ENCODE measurements at places on chromosomes 7 and 10.

DNA sequence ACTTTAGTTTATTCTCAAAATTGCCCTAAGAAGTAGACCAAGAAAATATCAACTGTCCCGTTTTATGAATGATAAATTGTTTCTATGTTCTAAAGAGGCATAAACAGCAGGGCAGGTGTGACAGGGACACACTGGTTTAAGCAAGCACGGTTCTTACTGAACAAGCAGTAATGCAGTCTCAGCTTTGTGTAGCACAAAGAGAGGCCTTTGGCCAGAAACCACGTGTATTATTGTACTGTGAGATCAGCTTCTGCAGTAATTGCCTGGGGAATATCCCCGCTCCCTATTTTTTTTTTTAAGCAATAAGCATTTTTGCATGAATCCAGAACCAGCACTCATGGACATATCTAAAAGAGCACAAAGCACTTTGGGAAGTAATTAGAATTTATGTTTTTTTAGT lies 255.4 kb downstream of the WDR11 start:
- DNase-seq = no peak

DNA sequence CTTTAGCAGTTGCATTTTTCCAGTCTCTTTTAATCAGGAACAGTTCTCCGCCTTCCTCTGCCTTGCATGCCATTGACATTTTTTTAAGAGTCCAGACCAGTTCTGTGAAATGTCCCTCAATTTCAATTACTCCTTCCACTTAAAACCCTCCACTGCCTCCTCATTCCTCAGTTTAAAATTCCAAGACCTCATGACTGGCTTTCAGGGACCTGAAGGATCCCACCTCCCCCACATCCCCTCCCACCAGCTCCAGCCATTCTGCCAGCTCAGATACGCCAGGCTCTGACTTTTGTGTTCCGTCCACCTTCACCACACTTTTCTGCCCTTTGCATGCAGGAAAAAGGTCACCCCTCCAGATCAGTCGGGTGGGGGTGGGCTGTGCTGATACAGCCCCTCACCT lies 8.7 kb downstream of the TNRC18 start:
- no peak for DNase-seq

DNA sequence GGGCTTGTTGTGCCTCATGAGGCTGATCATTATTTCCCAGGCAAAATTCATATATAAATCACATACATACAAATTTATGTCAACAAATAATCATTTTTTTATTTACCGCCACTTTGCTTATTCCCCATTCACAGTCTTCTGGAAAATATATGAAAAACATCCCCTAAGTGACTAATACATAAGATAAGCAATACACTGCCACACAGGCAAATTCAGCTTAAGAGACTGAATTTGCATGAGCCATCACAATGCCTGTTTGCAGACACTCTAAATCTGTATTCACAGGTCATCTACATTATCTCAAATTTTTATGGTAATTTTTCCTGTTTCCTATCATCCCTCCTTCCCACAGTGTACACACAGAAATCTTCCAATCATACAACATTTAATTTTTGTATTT lies 13.2 kb downstream of the OSBPL3 start:
- no peak for DNase-seq

DNA sequence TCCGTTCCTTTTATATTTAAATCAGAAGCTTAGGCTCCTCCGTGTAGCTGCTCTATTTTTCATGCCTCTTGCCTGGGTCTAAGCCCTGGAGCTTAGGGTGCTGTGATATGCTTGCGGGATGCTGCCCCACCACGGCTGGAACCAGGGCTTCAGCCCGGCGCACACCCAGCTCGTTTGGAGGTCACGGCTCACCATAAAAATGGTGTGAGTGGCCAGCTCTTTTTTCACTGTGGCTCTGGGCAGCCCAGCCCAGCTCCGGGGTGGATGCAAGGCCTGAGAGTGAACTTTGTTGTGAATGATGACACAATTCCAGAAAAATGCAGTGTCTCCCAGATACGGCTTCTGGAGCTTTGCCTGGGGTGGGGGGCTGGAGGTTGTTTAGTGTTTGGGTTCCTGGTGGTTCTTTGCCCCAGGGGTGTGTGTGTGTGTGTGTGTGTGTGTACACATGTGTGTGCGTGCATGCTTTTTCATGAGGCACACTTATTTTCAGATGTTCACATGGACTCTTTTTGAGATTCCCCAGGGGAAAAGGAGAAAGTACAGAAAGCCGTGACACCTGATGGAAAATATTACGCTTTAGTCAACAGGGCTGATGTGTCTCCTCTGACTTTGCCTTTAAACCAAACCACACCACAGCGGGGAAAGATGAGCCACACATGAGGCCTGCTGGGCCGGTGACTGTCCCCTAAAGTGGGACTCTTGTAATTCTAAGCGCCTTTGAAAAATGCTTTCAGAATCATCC lies 46.2 kb downstream of the GRK5 start:
- DNase-seq = peak; percentile 24

GRCh38 chr7:63080406-63080805 lies 918.2 kb upstream of the ZNF722 start:
- DNase-seq = no peak

GRCh38 chr7:114086914-114087652 lies 168.3 kb upstream of the PPP1R3A start:
- DNase-seq = no peak

DNA sequence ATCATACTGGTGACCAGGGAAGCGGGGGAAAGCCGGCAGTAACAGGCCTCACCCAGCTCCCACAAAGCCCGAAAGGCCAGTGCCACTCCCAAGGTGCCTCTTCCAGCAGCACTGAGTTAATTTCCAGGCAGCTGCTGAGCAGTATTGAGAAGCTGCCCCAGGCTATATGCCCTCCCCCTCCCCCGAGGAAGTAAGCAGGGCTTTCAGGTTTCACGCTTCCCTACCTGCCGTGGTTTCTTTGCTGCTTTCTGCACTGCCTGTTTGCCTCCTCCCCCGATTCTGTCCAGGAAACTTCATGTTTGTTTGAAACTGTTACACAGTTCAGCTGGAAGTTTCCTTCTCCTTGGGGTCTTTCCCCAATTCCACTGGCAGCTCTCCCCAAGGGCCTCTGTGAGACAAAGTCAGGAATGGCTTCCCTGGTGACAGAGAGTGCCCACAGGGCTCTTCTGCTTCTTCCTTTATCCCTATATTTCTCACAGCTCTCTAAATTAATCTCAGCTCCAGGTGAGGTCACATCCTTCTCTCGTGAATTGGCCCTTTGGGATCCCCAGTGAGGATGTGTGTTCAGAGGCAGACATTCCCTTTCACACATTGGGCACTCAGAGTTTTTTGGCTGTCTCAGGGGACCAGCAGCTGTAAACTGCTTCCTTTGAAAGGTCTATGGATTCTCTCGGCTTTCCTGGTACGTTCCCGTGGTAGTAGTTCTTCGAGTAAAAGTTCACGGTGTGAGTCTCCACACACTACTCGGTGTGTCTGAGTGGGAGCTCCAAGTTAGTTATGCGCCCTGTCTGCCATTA lies 19.4 kb downstream of the C1GALT1 start:
- peak; percentile 16 for DNase-seq

DNA sequence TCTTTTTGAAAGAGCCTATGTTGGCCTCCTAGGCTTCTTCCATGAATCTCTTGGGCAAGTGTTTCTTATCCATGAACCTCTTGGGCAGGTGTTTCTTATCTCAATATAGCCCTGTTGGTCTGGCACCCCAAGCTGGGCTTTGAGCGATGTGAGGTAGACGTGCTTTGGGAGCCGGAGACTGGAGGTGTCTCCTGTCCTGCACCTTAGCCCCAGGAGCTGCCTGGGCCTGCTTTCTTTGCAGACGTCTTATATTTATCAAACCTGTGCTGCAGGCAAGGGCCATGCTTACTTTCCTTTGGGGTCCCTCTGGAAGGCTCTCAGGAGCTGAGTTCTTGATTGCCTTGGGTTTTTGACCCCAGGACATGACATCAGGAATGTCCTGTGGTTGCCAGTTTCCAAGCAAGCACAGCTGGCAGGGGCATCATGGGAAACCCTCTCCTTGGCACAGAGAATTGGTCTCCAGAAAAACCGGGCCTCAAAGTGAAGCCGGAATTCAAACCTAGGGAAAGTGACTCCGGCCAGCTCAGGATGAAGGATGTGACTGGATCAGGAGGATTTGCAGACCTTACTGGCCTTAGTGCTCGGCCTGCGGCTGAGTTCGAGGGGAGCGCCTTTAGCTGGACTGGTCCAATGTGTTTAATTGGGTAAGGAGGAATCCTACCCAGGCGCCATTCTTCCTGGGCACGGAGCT lies 2.8 kb downstream of the JAKMIP3 start:
- no peak for DNase-seq

DNA sequence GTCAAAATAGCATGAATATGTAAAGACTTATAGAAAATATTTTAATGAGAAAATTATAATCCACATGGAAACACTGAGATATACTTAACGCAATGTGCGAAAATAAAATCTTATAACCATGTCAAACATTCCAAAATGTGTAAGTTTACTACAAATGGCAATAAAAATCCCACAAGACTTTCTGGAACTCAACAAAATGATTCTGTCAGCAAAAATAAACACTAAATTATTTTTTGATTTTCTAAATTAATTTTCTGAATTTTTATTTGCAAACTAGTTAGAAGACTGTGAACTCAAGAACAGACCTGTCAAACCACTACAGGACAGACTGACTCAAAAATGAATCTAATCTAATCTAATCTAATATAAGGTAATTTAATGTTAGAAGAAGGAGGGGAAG lies 160.8 kb upstream of the KCTD7 start:
- DNase-seq = no peak

- DNase-seq = no peak
Observed at GRCh38 chr10:28910956-28911355, 233.6 kb downstream of the BAMBI start.

DNA sequence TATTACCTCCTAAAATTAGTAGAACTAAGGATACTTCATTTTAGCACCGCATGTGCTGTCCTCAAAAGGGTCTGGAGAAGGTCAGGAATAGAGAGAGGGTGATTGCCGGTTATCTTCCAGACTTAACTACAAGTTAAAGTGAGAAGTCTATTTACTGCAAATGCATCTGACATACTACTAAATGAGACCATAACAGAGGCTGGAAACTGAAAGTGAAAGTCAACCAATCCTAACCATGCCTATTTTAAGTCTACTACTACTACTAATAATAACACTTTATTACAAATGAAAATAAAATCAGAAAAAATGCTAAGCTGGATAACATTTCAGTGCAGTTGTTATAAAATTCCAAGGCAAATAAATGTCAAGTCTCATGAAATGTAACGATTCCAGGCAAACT lies 244.7 kb downstream of the KIF20B start:
- DNase-seq = no peak

GRCh38 chr10:78116361-78116760 lies 82.7 kb downstream of the RPS24 start:
- no peak for DNase-seq

GRCh38 chr7:140714331-140715040 lies 18.0 kb downstream of the NDUFB2 start:
- no peak for DNase-seq

DNA sequence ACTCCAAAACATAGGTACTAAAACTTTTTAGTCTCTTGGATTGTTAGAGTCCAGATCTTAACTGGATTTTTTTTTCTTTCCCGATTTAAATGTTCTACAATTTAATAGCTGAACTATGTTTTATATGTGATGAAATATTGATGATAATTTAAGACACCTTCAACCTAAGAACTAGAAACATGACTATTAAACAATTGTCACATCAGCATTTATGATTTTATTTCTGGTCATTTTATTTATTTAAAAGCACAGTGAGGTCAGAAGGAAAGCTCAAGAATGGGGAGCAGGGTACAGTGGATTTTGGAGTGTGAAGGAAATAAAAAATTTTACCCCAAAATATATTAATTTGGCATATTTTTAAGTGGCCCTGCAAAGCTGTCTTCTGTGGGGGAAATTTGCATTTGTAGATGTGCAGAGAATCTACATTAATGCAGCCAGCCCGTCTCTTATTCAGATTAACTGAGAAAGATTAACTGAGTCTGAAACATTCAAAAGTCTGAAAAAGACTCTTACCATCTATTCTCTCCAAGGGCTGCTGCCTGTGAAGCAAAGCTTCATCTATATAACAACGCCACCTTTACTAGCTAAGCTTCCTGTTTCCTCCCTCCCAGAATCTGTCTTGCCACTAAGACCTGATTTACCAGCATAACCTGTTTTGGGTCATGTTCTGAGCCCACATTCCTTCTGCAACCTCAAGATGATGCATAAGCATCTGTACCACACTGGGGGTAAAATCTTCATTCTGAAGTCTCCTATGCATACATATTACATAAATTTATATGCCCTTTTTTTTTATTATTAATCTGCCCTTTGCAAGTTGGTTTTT lies 86.4 kb downstream of the TMEM106B start:
- no peak for DNase-seq

DNA sequence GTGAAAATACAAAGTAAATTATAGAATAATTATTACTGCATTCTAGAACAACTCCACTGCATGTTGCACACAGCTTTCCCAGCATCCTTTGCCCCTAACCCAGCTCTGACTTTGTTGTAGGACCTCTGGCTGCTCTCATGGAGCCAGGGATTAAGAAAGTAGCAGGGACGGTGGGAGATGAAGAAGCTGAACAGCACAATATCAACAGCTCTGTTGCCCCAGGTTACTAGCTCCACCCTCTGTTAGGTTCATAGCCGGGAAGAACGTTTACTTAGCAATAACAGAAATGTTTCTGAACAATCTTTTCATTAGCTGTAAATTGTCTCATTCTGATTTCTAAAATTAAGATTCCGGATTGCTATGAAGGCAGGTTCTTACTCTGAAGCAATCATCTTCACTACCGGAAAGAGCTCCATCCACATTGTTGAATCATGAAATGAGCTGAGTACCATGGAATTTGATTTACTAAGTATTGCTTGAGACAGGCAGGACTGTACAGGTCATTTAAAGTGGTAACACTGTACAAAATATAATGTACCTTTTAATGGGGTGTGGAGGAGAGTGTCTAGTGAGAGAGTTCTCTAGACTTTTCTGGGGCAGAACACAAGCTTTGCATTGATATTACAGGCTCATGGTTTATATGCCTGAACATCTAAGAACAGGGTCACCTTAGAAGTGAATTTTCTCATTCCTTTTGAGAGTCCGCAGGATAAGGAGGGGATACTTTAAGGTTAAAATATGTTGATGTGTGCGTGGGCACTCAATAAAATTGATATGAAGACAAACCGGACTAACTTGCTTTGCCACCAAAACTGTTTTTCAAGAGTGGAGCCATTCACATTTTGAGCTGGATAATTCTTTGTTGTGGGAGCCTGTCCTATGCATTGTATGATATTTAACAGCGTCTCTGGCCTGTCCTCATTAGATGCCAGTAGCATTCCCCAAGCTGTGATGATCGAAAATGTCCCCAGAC lies 20.8 kb upstream of the RAB18 start:
- no peak for DNase-seq

- peak; percentile 20 for DNase-seq
Observed at GRCh38 chr7:151838861-151839381, 38.0 kb downstream of the PRKAG2 start.

DNA sequence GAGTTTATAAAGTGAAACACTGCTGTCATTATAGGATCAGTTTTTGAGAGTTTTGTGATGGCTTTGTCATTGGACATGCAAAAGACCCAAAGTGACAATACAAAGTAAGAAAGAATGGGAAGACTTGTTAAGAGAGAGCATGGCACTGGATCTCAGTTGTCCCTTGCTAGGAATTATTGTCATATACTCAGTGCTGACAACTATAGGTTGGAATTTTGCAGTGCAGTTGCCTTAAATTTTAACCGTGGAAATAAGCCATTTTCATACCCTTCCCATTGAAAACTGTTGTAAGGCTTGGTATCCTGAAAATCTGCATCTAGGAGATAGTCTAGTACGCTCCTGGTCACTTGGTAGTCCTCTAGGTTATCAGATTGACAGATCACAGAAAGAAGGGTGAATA lies 1156.7 kb downstream of the GATA3 start:
- no peak for DNase-seq

Data from stimulated activated CD4-positive, alpha-beta T cell treated with anti-CD3 and anti-CD28 coated beads, Interleukin-4, amount 100 ng/mL, for 4 hours (primary cell).